ENCODE measurements at places on chromosomes 5 and 9. TPM values are rescaled to one million over a fixed set of nuclear protein-coding genes. Genes with fewer than 3 reads are reported as not detected.

Gene ZNF169
- 2.4 TPM for polyA plus RNA-seq

Gene BTNL9
- not detected for polyA plus RNA-seq

Gene MCTP1
- 0.66 TPM for polyA plus RNA-seq

Gene PCSK1
- polyA plus RNA-seq = not detected

Gene EIF4E1B
- not detected for polyA plus RNA-seq

Gene PHF24
- polyA plus RNA-seq = not detected

Gene SLC34A3
- polyA plus RNA-seq = not detected

Gene TAF1L
- polyA plus RNA-seq = not detected

Gene PCDHGA11
- 7.5 TPM for polyA plus RNA-seq

Gene PCDHGB3
- 4.3 TPM for polyA plus RNA-seq

Gene TMEM174
- polyA plus RNA-seq = not detected

Gene ZNG1C
- polyA plus RNA-seq = 25.0 TPM

Gene MSX2
- polyA plus RNA-seq = 7.2 TPM

Gene NMUR2
- not detected for polyA plus RNA-seq

GRCh38 chr9:96565671-96566497 is 53.8 kb downstream of the CDC14B start:
- no peak for DNase-seq

DNA sequence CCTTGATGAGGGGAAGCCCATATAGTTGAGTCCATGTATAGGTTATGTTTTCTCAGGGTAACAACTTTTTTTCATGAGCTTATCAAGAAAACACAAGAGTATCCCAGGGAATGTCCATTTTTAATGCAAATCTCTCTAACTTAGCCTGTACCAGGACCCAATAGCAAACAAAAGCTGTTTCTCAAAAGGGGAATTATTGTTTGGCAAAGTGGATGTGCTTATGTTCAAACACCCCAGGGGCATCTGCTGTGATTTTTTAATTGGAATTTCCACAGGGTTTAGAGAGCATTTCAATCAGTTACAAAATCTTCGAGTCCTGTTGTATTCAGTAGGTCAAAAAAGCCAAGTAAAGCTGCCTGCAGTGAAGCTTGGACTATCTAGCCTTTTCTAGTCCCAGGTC is 33.4 kb upstream of the CSNK1G3 start:
- DNase-seq = no peak

DNA sequence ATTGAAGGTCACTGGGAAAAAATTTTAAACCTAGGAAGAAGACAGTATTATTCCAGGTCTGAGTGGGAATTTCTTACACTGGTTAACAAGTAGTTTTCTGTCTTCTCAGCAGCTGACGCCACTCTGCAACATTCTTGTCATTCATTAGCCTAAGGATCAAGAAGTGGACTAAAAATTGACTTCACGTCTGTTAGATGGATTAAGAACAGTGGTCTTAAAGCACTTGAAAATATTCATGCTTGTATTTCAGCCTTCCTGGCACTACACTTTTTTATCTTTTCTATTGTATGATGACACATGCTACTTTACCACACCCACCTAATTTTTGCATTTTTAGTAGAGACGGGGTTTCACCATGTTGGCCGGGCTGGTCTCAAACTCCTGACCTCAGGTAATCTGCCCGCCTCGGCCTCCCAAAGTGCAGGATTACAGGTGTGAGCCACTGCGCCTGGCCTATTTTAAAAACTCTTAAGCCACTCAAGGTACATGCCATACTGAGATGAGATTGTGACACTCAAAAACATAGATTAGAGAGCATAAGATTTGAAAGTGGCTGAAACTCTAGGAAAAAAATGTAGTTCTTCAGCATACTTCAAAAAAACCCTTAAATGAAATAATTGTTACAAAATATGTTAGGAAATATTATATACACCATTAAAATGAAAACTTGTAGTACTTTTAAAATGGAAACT is 8.4 kb downstream of the MATR3 start:
- DNase-seq = no peak

- DNase-seq = no peak
Observed at GRCh38 chr9:130088051-130088450, 34.3 kb downstream of the GPR107 start.

DNA sequence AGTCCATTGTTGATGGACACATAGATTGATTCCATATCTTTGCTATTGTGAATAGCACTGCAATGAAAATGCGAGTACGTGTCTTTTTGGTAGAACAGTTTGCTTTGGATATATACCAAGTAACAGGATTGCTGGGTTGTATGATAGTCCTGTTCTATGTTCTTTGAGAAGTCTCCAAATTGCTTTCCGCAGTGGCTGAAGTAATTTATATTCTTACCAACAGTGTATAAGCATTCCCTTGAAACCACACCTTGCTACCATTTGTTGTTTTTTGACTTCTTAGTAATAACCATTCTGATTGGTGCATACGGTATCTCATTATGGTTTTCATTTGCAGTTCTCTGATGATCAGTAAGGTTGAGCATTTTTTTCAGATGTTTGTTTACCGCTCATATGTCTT is 792.9 kb downstream of the PTPRD start:
- DNase-seq = no peak

GRCh38 chr9:91995000-91995655 is 45.1 kb upstream of the ROR2 start:
- DNase-seq = no peak

GRCh38 chr5:38321978-38322377 is 63.6 kb downstream of the EGFLAM start:
- DNase-seq = no peak

DNA sequence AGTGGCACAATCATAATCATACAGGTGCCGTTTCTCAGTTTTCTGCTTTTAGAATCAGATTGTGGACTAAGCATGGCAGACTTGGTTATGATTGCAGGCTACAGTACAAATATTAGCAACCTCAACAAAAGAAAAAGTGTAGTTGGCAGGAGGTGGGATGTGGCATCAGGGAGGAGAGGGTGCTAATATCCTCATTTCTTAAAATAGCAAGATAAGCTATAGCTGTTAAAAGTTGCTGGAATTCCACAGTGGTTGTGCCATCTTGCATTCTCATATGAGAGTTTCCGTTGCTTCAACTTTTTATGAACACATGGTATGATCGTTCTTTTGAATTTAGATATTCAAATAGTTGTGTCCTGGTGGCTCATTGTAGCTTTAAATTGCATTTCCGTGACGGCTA is 21.4 kb downstream of the PIP5K1B start:
- DNase-seq = no peak

DNA sequence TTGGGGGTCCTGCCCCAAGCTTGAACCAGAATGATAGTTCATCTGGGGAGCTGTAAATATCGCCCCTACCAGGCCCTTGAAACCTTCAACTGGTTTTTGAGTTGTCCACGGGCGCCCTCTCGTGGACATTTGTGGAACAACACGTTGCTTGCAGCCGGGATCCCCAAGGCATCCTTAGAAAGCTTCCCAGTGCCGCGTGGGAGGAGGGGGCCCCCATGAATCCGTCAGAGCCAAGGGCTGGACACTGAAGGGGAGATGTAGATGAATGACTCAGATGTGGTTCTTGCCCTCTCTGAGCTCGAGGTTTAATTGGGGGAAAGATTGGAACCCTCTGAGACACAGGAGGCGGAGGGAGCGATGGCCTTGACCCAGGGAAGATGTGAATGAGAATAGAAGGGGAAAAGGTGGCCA is 31.8 kb upstream of the ORM1 start:
- DNase-seq = no peak

GRCh38 chr5:139399501-139400121 is 4.3 kb downstream of the SPATA24 start:
- DNase-seq = no peak

DNA sequence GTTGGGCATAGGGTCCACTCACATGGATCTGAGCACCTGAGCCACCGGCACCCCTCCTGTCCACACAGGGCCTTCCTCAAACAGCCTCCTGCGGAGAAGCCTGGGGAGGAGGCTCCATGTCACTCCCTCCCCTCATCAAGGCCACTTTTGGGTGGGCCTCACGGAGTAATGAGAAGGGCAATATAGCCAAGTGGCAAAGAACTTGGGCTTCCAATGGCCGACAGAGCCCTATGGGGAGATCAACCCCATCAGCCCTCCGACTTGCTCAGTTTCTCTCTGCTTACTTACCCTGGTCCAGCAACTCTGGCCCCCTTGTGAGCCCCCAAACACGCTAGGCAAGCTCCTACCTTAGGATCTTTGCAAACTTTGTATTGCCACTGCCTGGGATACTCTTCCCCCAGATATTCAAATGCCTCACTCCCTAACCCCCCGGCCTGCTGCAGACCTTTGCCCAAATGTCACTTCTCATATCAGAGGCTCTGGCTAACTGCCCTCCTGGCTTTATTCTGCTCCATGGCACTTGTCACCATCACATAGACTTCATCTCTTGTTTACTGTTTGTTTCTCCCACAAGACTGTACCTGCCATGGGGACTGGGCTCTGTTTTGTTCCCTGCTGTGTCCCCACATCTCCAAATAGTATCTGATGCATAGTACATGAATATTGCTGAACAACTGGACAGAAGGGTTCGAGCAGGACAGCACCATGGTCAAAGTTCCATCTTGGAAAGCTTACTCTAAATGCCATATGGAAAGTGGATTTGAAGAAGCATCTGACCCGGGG is 220.8 kb downstream of the FSTL4 start:
- DNase-seq = no peak

DNA sequence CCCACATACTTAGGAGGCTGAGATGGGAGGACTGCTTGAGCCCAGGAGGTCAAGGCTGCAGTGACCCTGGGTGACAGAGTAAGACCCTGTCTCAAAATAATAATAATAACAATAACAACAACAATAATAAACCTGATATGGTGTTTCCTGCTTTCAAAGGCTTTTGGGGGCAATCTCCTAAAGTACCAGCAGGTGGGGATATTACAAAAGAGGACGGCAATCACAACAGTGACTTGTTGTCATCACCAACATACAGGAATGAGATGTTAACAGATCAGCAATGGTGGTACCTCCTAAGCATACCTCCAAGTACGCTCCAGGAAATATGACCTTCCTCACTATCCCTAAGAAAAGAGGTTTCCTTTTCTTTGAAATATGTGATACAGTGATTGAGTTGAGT is 91.1 kb upstream of the RNF180 start:
- DNase-seq = no peak

DNA sequence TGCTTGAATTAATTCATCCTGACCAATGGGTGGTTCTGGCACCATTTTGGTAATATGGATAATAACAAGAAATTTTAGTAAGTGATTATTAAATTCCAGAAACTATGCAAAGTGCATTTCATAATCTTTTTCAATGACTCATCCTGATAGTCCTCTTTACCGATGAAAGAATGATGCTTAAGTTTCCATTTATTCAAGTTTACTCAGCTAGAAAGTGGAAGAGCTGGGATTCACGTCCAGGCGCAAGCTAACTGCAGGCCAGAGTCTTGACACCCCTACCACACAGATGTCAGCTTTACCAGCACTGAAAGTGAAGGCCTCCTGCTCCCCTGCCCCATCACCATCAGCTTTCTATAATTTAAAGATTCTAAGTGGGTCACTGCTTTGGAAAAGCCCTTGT is 493.5 kb upstream of the WWC1 start:
- DNase-seq = no peak

- no peak for DNase-seq
Observed at GRCh38 chr5:1555011-1555807, 31.4 kb upstream of the LPCAT1 start.

GRCh38 chr9:114958021-114958843 is 27.8 kb upstream of the TNFSF8 start:
- no peak for DNase-seq

DNA sequence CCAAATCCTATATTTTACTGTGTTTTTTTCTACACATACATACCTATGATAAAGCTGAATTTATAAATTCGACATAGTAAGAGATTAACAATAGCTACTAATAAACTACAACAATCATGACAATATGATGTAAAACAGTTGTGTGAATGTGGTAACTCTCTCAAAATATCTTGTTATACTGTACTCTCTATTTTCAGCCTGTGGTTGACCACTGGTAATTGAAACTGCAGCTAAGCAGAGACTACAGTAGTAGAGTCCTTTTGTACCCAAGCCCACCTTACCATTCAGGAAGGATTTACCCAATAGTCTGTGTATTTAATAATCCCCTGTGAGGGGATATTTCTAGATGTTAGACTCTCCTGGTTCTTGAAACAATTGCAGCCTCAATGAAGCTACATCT is 86.7 kb downstream of the FAM114A2 start:
- no peak for DNase-seq

Measured in AG04450 (cell line).